ENCODE measurements at places on chromosomes 11 and 22. TPM values are rescaled to one million over a fixed set of nuclear protein-coding genes. Genes with fewer than 3 reads are reported as not detected.

The CBX7 gene
- 7.5 TPM for polyA plus RNA-seq

- no peak for DNase-seq
These were observed 9.9 kb downstream of the PRR5 start for GRCh38 chr22:44711690-44712555.

GRCh38 chr11:128361451-128362020 lies 225.8 kb downstream of the ETS1 start:
- DNase-seq: no peak

- peak; percentile 51 for DNase-seq
These were observed 11.0 kb upstream of the SLC5A4 start for GRCh38 chr22:32265882-32266767.

GRCh38 chr11:36070213-36070953 lies 126.5 kb downstream of the LDLRAD3 start:
- DNase-seq: no peak

The PGA5 gene
- 0.17 TPM for polyA plus RNA-seq

- no peak for DNase-seq
These were observed 8.3 kb upstream of the C22orf39 start for GRCh38 chr22:19455585-19456370.

The OR4A16 gene
- not detected for polyA plus RNA-seq

The KIF18A gene
- 13.0 TPM for polyA plus RNA-seq

GRCh38 chr11:77345621-77346020 lies 44.1 kb upstream of the GDPD4 start:
- DNase-seq: no peak

The MMP12 gene
- polyA plus RNA-seq: 4.2 TPM

GRCh38 chr11:45451766-45452440 lies 165.8 kb upstream of the SYT13 start:
- no peak for DNase-seq

GRCh38 chr11:108237058-108237481 lies 14.2 kb downstream of the ATM start:
- no peak for DNase-seq

The LRRC56 gene
- polyA plus RNA-seq: 2.7 TPM

- DNase-seq: no peak
These were observed 178.2 kb upstream of the CCDC90B start for GRCh38 chr11:83464160-83464944.

DNA sequence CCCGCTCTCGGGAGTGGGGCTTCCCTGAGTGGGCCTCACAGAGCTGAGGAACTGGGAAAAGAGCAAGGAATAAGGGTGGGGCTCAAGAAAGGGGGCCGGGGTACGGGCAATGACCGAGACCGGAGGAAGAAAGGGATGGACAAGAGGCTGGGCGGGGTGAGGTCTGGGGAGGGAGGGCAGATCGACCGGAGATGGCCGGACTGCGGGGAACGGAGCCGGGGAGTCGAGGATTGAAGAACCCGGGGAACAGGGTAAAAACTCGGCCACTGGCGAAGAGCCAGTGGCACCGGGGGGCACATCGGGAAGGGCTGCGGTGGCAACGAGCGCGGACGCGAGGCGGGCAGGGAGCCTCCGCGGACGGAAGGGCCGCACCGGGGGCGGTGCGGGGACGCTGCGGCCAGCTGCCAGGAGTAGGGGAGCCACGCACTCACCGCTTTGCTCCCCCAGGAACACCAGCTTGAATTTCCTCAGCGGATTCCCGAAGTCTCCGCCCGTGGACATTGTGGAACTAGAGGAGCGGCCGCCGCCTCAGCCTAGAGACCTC lies 667 bp downstream of the RAB6A start:
- peak; percentile 30 for DNase-seq

DNA sequence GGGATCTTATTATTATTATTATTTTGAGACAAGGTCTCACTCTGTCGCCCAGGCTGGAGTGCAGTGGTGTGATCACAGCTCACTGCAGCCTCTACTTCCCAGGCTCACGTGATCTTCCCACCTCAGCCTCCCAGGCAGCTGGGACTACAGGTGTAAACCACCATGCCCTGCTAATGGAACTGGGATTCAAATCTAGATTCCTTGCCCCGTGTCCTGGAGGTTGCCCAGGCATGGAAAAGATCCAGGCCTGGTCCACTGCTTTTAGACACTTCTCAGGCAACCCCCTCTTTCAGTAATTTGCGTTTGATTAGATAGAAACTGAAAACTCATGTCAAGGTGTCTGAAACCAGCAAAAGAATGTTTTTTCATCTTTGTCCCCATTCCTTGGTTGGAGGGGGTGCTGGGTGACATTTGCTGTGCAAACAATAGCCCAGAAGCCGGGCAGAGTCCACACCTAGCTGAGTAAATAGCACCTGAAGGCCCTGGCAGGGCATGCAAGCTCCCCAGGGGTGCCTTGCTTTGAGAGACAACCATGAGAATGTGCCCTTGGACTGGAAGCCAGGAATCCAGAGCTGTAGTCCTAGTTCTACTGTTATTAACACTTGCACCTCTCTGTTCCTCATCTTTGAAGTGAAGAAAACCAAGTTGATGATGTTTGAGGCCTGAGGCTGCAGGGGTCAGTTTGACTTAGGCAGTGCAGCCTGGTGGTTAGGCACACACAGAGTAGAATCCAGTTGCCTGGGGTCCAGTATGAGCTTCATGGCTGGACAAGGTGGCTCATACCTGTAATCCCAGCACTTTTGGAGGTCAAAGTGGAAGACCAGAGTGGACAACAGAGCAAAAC lies 19.1 kb upstream of the XBP1 start:
- DNase-seq: no peak

DNA sequence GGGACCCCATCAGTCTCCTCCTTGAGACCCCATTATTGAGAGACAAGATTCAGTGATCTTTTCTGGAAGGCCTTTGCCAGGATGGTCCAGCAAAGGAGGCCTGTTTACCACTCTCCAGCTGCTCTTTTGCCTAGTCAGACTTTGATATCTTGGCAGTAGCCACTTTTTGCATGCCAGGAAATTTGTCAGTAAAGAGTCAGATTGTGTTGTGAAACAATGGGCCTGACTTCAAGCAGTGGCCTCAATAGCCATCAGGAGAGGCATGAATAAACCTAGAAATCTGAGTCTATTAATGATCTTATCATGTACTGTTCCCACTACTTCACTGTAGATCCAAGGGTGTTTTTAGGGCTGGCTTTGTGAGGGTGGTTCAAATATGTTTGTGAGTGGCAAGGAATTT lies 479.4 kb downstream of the JRKL start:
- no peak for DNase-seq

The PRCP gene
- 310 TPM for polyA plus RNA-seq
